ENCODE measurements at places on chromosomes 5 and 9.
A peak's percentile ranks its signal among the peaks of the same experiment; 100 is the strongest.

- H3K4me3 ChIP-seq, result no peak overlapping the region
- no peak overlapping the region for H3K27ac ChIP-seq
- no peaks in the 10 kb centered on the region for H3K36me3 ChIP-seq
- H3K4me1 ChIP-seq, result no peaks in the 10 kb centered on the region
Measured at GRCh38 chr9:113309204-113309813, 6.1 kb upstream of the RNF183 start.

DNA sequence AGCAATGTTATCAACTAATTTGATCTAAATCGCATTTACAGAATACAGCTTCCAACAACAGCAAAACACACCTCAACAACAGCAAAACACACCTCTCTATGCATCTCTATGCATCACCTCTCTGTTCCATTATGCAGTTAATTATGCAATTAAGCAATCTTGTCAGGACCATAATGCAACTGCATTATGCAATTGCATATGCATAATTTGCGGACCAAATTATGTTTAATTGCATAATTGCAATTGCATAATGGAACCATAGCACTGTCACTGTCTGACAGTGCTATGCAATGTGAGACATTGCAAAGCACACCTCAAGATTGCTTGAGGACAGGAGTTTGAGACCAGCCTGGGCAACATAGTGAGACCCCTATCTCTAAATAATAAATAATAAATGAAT lies 80.4 kb upstream of the PRSS3 start:
- H3K27ac ChIP-seq, result no peak overlapping the region
- no peaks in the 10 kb centered on the region for H3K36me3 ChIP-seq
- peaks cover 4% of the 10 kb centered on the region for H3K4me1 ChIP-seq
- H3K4me3 ChIP-seq, result no peak overlapping the region
- H3K27me3 ChIP-seq, result peaks cover 3% of the 10 kb centered on the region

DNA sequence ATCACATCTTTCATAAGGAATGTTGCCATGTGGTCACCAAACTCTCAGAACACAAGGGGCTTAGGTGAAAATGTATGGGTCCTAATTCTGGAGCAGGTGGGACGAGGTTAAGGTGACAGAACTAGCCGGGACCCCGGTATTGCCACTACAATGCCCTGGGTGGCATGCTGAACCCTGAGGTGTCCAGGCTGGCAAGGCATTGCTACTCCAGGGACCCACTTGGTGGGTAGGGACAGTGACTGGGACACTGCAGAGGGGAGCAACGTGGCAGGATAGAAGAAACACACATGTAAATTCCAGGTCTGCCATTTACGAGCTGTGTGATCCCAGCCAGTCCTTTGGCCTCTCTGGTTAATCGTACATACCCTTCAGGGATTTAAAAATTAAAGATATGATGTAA lies 206.9 kb upstream of the MVB12B start:
- H3K36me3 ChIP-seq, result no peaks in the 10 kb centered on the region
- H3K4me1 ChIP-seq, result no peaks in the 10 kb centered on the region
- no peak overlapping the region for H3K4me3 ChIP-seq
- H3K27ac ChIP-seq, result no peak overlapping the region

GRCh38 chr5:1421521-1422341 lies 23.5 kb downstream of the SLC6A3 start:
- DNase-seq, result no peak
- no peak overlapping the region for H3K27ac ChIP-seq
- H3K4me1 ChIP-seq, result no peaks in the 10 kb centered on the region
- H3K27me3 ChIP-seq, result no peaks in the 10 kb centered on the region
- no peak overlapping the region for H3K4me3 ChIP-seq

DNA sequence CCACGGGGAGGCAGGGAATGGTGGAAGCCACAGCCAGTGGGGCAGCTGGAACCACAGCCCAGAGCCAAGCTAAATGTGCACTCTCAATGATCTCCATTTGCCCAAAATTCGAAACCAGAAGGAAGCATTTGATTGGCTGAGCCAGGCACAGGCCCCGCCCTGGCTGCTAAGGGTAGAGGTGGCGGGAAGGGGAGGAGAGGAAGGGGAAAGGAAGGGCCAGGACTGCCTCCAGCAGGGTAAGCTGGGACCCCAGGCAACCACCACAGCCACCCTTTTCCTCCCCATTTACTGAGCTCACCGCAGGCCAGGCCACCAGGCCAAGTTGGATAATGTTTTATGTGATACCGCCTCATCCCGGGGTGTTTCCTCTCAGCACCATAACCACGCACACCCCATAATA lies 100.3 kb upstream of the RAPGEF1 start:
- no peak overlapping the region for H3K4me3 ChIP-seq
- H3K4me1 ChIP-seq, result peaks cover 9% of the 10 kb centered on the region
- no peak for DNase-seq
- H3K27ac ChIP-seq, result peak overlapping the region; percentile 61

DNA sequence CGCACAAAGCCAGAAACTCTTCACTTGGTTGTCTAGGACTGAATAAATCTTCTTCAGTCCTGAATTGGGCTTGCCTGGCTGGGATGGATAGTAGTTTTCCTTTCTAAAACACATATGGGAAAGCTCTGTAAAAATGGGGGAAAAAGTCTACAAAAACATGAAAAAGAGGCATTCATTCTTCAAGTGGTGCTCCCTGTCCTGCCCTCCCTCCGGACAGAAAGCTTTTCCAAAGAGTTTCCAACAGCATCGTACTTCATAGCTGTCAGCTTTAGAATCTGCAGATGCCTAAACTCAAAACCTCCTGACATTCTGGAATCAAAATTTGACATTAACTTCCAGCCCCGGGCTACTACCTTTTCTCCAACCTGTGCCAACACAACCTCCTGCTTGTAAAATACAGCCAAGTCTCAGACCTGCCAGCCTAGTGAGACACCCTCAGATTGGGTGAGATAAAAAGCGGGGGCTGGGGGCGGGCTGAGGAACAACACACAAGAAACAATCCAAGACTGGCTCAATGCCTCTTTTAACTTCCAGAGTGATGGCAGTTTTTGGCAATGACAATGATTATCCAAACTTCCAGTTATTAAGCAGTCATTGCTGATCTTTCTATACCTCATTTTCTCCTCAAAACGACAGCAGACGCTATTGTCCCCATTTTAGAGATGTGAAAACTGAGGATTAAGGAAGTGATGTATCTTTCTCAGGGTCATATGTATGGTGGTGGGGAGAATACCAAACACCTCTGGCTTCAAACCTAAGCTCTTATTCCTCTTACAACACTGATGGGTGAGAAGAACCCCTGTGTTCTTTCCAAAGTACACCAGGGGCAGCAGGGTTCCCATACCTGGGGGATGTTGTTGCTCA lies 1.3 kb downstream of the TNC start:
- no peak overlapping the region for H3K27ac ChIP-seq
- no peaks in the 10 kb centered on the region for H3K36me3 ChIP-seq

- H3K27ac ChIP-seq, result no peak overlapping the region
- H3K4me3 ChIP-seq, result no peak overlapping the region
- no peak for DNase-seq
- H3K27me3 ChIP-seq, result peaks cover 6% of the 10 kb centered on the region
- H3K4me1 ChIP-seq, result peaks cover 5% of the 10 kb centered on the region
- no peaks in the 10 kb centered on the region for H3K36me3 ChIP-seq
Measured at GRCh38 chr9:76629205-76629990, 134.8 kb upstream of the PCA3 start.

GRCh38 chr9:14379280-14379679 lies 65.3 kb upstream of the NFIB start:
- no peaks in the 10 kb centered on the region for H3K36me3 ChIP-seq
- no peak overlapping the region for H3K27ac ChIP-seq
- H3K27me3 ChIP-seq, result no peaks in the 10 kb centered on the region
- no peak for DNase-seq
- no peaks in the 10 kb centered on the region for H3K4me1 ChIP-seq

- no peaks in the 10 kb centered on the region for H3K27me3 ChIP-seq
- peaks cover 35% of the 10 kb centered on the region for H3K4me1 ChIP-seq
- H3K27ac ChIP-seq, result no peak overlapping the region
- H3K36me3 ChIP-seq, result peaks cover 6% of the 10 kb centered on the region
- DNase-seq, result no peak
Measured at GRCh38 chr5:75667586-75667985, 49.7 kb downstream of the POC5 start.

DNA sequence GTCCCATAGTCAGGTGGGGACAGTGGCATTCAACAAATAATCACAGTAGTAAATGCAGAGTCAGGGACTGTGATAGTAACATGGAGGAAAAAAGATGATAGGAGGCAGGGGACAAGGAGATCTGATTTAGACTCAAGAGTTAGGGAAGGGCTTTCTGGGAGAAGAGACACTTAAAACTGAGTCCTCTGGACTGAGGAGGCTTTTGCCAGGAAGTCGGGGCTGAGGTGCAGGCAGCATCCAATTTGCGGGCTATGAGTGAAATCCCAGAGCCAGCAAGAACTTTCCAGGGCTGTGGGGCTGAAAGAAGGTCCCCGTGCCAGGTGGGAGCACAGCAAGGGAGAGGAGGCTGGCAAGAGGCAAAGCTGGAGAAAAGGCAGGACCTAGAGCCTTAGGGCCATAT lies 124.1 kb downstream of the KIF4B start:
- H3K4me1 ChIP-seq, result no peaks in the 10 kb centered on the region
- no peak overlapping the region for H3K4me3 ChIP-seq
- H3K27me3 ChIP-seq, result peaks cover 26% of the 10 kb centered on the region
- H3K27ac ChIP-seq, result no peak overlapping the region
- no peak for DNase-seq

All from activated CD8-positive, alpha-beta T cell treated with anti-CD3 and anti-CD28 coated beads for 36 hours (primary cell).